ENCODE measurements at places on chromosomes 11 and 22.

DNA sequence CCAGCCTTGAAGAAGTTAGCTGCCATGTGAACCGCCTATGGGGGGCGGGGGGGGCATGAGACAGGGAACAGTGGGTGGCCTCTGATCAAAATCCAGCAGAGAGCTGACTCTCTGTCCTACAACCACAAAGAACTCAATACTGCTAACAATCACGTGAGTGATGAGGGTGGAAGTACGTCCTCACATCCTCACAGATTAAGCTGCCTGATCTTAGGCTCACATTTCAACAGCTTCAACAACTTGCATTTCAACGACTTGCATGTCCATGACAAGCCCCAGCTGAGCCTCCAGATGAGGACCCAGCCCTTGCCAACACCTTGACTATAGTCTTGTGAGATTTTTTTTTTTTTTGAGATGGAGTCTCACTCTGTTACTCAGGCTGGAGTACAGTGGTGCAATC, 51.6 kb downstream of the CLMP start:
- DNase-seq, result no peak

DNA sequence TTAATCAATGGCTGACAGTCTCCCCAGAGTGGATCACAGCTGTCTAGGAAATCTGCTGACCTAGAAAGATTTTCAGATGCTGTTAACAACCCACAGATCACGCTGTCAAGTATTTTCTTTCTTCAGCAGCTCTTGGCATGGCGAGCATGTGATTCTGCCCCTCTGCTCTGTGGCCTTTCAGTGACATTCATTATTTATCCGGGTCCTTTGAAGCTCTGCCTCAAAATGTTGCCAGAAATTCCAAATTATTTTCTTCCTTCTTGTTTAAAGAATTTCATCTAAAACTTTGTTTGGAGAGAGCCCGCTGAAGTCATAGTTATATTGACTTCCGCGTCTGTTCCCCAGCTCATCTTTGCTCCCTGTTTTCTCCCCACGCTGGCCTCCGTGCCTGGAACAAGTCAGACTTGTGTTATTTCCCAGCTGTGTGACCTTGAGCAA, 134.1 kb downstream of the COMMD9 start:
- DNase-seq, result no peak

DNA sequence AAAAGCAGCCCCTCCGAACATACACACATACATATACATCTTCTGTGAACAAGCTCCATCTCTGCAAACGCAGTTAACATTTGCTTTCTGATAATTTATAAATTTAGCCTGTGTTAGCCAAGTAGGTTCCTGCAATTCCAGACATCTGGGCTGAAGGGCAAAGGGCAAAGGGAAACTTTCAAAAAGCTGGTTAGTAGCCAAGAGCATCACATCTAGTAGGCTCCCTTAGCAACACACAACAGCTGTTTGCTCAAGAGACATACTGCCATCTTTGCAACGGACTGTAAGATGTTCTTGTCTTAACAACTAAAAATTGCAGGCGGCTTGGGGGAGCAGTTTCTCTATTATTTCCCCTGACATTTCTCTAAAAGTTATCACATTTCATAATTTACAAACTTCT, 134.9 kb downstream of the RBFOX2 start:
- DNase-seq, result no peak

- DNase-seq, result peak; percentile 26
These were observed at the start of gene TCN2 for GRCh38 chr22:30606455-30607299. Gene TCN2 (plus strand): TSS chr22:30607174. CDS start chr22:30607332, 158 bp downstream.

- DNase-seq, result peak; percentile 66
These were observed 87.0 kb downstream of the CSNK2A3 start for GRCh38 chr11:11265994-11266606.

DNA sequence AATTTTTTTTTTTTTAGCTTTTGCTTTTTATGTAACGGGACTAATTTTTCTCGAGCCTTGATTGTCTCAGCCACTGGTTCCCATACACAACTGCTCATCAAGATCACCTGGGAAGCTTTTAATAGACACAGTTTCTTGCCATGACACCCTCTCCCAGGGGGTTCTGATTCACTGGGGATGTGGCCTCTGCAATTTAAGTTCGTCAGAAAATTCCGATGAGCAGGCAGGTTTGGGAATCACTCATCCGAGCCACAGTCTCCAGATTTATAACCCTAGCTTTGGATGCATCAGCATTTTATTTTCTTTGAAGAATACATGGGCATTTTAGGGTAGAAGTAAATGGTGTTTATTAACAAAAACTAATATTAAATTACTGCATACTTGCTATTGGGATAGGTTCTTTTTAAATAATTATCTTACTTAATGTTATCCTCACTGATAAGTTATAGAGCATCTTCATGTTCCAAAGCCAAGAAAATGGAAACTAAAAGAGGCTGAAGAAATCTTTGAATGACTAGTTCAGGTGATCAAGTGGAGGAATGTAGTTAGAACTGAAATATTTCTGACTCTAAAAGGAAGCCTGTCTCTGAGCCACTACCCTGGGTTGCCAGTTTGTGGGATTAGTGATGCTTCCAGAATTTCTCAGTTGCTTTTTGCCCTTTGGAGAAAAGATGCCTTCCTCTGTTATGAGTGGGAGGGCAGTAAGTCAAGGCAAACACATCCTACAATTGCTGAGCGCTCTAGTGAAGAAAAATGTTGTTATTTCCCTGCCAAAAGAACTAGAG, 319.0 kb downstream of the DDX10 start:
- no peak for DNase-seq

- DNase-seq, result no peak
These were observed 19.2 kb upstream of the FNBP4 start for GRCh38 chr11:47786373-47786772.

DNA sequence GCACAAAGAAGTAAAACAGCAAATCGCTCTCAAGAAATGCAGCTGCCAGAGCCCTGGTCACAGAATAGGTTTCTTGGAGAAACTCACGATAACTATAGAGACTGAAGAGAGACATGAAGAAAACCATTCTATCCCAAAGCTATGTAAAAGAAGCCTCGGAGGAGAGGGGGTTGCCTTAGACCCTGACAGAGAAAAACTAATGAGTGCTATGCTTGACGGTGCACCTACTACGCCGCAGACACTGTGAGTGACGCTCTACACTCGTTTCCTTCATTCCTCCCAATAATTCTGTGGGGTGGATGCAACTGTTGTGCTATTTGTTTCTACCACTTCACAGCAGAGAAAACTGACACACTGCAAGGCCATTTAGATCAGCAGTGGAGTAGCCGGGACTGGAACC, 121.8 kb downstream of the ETS1 start:
- DNase-seq, result no peak

GRCh38 chr22:19820880-19821522, 33.7 kb downstream of the GNB1L start:
- no peak for DNase-seq

- DNase-seq, result no peak
These were observed 30.0 kb upstream of the SMCO4 start for GRCh38 chr11:93573184-93573583.

DNA sequence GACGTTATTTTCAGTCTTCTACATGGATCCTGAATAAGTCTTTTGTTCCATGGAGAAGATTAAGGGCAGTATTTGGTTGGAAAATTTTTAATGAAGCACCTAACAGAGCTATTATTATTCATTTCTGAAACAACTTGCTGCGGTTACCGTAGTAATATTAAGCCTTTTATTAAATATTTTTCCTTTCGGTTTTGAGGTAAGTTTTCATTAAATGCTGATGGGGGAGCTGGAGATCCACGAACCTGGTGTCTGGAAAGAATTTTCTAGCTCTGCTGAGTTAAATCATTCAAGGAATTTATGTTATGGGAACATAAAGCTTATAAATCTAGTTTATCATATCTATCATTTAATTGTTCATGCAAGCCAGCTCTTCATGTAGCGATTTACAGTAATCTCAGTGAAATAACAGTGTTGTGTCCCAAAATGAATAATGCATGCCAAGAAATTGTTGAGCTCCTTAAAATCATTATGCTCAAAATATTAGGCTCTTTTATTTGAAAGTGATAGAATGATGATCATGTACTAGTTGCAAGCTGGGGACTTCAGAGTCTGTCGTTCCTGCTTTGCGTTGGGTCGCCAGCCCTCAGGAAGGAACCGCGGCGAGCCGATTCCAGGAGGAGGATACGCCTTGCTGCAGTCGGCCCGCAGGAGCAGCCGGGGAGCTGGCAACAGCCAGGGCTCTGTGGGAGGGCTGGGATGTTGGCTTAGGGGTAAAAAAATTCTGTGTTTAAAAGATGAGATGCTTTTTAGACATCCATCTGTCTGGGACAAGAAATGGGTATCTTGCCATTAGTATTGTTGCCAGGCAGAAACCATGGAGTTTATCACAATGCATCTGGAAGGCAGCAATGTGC, 83.1 kb downstream of the TBC1D22A start:
- no peak for DNase-seq

DNA sequence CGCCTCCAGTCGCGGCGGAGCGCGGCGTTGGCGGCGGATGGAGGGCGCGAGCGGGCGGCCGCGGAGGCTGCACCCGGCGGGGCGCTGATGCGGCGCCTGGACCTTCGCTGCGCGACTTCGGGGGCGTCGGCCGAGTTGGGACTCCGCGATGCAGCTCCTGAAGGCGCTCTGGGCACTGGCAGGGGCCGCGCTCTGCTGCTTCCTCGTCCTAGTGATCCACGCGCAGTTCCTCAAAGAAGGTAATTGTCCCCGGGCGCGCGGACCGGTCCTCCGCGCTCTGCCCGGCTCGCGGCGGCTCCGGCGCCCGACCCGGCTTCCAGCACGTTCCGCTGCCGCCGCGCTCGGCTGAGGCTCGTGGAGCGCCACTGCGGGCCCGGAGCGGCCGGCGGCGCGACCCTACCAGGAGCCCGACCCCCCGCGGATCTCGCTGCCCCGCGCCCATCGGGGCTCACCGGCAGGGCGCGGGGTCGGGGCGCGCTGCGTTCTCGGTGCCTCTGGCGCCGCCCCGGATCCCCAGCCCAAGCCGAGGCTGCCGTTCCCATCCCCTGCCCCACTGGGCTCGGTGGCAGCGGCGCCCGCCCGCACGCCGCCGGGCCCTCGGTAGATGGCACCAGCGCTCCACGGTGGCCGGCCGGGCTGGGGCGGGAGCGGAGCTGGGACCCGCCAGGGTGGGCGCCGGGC, 1251.2 kb downstream of the BRD1 start:
- no peak for DNase-seq

DNA sequence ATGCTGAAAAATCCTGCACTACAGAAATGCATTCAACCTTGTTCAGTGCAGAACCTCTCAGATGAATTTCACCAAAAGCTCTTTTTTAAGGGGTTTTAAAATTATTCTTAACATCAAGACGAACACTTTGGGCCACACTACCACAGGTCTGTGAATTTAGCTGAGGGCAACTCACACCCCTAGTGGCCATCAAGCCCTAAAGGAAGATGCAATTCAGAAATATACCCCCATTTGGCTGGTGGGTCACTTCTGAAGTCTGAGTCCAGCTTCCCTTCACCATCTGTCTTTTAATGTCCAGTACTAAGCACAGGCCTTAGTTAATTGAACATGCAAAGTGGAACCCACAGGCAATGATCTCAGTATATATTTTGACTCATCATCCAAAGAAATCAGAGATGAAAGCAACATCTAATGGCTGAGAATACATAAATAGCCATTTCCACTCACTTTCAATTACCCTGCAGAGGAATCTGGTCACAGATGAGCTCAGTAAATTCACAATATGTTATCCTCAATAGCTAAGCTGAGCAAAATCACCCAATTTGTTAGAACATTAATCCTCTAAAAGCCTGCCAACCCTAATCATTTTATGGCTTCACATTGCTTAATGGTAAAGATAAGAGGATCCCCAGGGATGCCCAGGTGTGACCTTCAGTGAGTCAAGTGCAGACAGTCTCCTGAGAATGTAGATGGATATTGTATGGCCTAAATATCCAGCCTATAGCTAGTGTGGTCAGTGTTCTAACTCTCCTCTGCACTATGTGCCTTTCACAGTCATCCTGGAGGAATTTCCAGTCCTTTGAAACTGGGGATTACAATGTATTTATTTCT, 50.3 kb downstream of the FAM76B start:
- DNase-seq, result no peak

DNA sequence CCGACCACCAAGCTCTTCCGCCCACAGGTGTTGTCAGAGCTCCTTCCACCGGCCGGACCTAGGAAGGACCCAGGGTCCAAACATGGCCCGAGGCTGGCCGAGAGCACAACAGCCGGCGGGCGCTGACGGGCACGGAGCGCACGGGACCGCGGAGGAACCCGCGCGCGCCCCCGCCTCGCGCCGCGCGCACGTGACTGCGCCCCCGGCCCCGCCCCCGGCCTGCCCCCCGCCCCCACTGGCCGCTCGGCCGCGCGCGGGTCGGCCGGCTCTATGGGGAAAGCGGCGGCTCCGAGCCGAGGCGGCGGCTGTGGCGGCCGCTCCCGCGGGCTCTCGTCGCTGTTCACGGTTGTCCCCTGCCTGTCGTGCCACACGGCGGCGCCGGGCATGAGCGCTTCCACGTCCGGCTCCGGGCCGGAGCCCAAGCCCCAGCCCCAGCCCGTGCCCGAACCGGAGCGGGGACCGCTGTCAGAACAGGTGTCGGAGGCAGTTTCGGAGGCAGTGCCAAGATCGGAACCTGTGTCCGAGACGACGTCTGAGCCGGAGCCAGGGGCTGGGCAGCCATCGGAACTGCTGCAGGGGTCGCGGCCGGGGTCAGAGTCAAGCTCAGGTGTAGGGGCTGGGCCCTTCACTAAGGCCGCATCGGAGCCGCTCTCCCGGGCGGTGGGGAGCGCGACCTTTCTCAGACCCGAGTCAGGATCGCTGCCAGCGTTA, at the start of gene OSBP2:
OSBP2 (plus strand) TSS at position 235 of the 711 bp plus-strand sequence; CDS start at position 271, 36 bp downstream.
- DNase-seq, result no peak
